ENCODE measurements at places on chromosomes 11 and 22.
A peak's percentile ranks its signal among the peaks of the same experiment; 100 is the strongest.

- no peak overlapping the region for H3K4me3 ChIP-seq
- no peak overlapping the region for H3K27ac ChIP-seq
- peak; percentile 64 for DNase-seq
- H3K27me3 ChIP-seq, result no peaks in the 10 kb centered on the region
These were observed 26.2 kb upstream of the TPBGL start for GRCh38 chr11:75214411-75214821.

- no peaks in the 10 kb centered on the region for H3K27me3 ChIP-seq
- H3K36me3 ChIP-seq, result no peaks in the 10 kb centered on the region
- no peak overlapping the region for H3K4me3 ChIP-seq
- H3K4me1 ChIP-seq, result no peaks in the 10 kb centered on the region
These were observed 24.2 kb downstream of the EIF4G2 start for GRCh38 chr11:10784232-10785145.

GRCh38 chr11:11345099-11345498 is 8.0 kb downstream of the CSNK2A3 start:
- no peaks in the 10 kb centered on the region for H3K27me3 ChIP-seq
- DNase-seq, result no peak
- no peak overlapping the region for H3K4me3 ChIP-seq
- no peak overlapping the region for H3K27ac ChIP-seq
- H3K4me1 ChIP-seq, result no peaks in the 10 kb centered on the region

DNA sequence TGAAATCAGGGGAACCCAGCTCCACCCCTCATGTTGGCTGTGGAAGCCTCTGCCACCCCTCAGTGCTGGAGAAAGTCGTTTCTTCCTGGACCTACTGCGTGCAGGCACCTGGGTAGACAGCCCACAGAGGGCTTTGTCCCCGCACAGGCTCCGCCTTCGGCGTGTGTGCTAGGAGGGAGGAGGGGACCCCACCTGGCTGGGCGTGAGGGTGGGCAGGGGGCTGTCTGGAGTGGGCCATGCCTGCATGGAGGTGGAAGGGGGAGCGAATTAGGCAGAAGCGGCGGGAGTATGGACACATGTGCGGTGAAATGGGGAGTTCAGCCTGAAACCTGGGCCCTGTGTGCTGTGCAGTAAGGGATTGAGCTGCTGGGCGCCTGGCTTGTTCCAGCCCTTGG is 49.3 kb downstream of the FBLN1 start:
- no peaks in the 10 kb centered on the region for H3K4me1 ChIP-seq
- H3K27ac ChIP-seq, result no peak overlapping the region
- DNase-seq, result no peak
- no peak overlapping the region for H3K4me3 ChIP-seq
- H3K27me3 ChIP-seq, result peaks cover 2% of the 10 kb centered on the region
- H3K36me3 ChIP-seq, result no peaks in the 10 kb centered on the region

GRCh38 chr22:31973739-31974138 is 29.4 kb downstream of the YWHAH start:
- no peak overlapping the region for H3K4me3 ChIP-seq
- no peak for DNase-seq
- no peak overlapping the region for H3K27ac ChIP-seq
- peaks cover 34% of the 10 kb centered on the region for H3K4me1 ChIP-seq

- no peak within 1 kb of the TSS for H3K27ac ChIP-seq
- no peak within 1 kb of the TSS for H3K4me3 ChIP-seq
- no peaks in the 10 kb centered on the region for H3K36me3 ChIP-seq
- H3K27me3 ChIP-seq, result no peaks in the 10 kb centered on the region
These were observed at the start of gene SYT9 for GRCh38 chr11:7251836-7252682. Gene SYT9, plus strand, starts transcription at chr11:7251904. Its CDS starts 283 bp downstream, at chr11:7252187.

DNA sequence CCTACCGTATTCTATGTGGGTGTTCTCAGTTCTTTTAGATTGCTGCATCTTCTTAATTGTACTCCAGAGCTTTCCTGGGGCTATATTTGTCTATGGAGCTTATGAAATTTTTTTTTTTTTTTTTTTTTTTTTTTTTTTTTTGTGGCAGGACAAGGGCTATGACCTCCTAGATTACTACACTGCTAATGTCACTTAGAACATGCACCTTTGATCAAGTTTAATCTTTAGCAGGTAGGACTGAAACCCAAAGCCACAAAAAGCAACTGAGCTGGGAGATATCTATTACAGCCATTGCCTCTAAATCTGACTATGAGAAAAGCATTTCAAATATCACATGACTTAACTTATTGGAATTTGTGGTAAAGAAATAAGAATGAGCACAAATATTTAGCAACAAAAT is 21.7 kb upstream of the ABTB2 start:
- H3K4me3 ChIP-seq, result no peak overlapping the region
- DNase-seq, result no peak
- no peaks in the 10 kb centered on the region for H3K36me3 ChIP-seq
- H3K27ac ChIP-seq, result no peak overlapping the region
- H3K4me1 ChIP-seq, result no peaks in the 10 kb centered on the region

- H3K4me3 ChIP-seq, result no peak overlapping the region
- DNase-seq, result peak; percentile 31
- H3K27me3 ChIP-seq, result peaks cover 50% of the 10 kb centered on the region
- peaks cover 41% of the 10 kb centered on the region for H3K4me1 ChIP-seq
These were observed 1.7 kb upstream of the CHRM1 start for GRCh38 chr11:62922653-62923431.

- peak; percentile 45 for DNase-seq
- no peak overlapping the region for H3K27ac ChIP-seq
- no peak overlapping the region for H3K4me3 ChIP-seq
- peaks cover 15% of the 10 kb centered on the region for H3K4me1 ChIP-seq
- H3K36me3 ChIP-seq, result no peaks in the 10 kb centered on the region
These were observed 38.5 kb upstream of the GLYATL1 start for GRCh38 chr11:58900479-58901420.

- no peak overlapping the region for H3K4me3 ChIP-seq
- H3K27me3 ChIP-seq, result no peaks in the 10 kb centered on the region
- no peak for DNase-seq
- H3K27ac ChIP-seq, result no peak overlapping the region
These were observed 23.5 kb downstream of the NFRKB start for GRCh38 chr11:129871914-129872313.

GRCh38 chr11:64676261-64676615 is 46.8 kb downstream of the NRXN2 start:
- H3K4me1 ChIP-seq, result peaks cover 15% of the 10 kb centered on the region
- no peaks in the 10 kb centered on the region for H3K36me3 ChIP-seq
- no peak for DNase-seq
- H3K4me3 ChIP-seq, result no peak overlapping the region

DNA sequence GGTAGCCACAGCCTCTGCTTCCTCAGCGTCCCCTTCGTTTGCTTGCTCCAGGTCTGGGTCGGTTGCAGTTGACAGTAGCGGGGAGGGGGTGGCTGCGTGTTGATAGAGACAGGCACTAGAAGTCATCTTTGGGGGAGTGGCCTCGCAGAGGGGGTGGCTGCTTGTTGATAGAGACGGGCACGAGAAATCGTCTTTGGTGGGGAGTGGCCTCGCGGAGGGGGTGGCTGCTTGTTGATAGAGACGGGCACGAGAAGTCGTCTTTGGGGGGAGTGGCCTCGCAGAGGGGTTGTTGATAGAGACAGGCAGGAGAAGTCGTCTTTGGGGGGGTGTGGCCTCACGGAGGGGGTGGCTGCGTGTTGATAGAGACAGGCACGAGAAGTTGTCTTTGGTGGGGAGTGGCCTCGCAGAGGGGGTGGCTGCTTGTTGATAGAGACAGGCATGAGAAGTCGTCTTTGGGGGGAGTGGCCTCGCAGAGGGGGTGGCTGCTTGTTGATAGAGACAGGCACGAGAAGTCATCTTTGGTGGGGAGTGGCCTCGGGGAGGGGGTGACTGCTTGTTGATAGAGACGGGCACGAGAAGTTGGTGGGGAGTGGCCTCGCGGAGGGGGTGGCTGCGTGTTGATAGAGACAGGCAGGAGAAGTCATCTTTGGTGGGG is 328.3 kb downstream of the TBC1D22A start:
- H3K4me3 ChIP-seq, result no peak overlapping the region
- H3K4me1 ChIP-seq, result peaks cover 6% of the 10 kb centered on the region
- no peak overlapping the region for H3K27ac ChIP-seq
- no peaks in the 10 kb centered on the region for H3K36me3 ChIP-seq

GRCh38 chr11:128310676-128311445 is 276.5 kb downstream of the ETS1 start:
- H3K4me3 ChIP-seq, result no peak overlapping the region
- H3K27ac ChIP-seq, result no peak overlapping the region
- DNase-seq, result no peak
- H3K4me1 ChIP-seq, result peaks cover 15% of the 10 kb centered on the region

DNA sequence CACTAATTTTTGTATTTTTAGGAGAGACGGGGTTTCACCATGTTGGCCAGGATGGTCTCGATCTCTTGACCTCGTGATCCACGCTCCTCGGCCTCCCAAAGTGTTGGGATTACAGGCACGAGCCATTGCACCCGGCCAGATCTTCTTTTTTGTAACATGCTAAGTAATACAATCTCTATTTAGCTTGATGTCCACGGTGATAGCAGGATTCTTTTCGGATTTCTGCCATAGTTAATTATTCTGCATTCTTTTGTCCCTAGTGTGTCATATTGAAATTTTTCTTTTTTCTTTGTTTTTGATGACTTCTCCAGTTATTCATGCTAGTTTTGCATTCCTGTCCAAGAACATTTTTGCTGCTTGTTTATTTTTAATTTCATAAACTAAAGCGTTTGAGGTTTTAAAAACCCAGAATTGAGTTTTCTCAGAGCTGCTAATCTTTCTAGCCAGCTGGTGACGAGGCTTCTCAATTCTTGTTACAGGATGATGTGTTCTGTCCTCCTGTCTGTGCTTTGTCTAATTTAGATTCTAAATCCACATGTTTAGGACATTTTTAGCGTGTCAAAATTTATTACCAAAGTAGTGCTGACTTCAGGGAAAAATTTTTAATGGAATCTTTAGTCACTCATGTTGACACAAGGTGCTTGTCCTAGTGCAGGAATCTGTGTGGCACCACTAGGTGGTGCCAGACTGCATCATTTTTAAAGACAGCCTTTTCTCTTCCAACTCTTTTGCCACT is 21.8 kb downstream of the NF2 start:
- H3K27ac ChIP-seq, result no peak overlapping the region
- H3K36me3 ChIP-seq, result no peaks in the 10 kb centered on the region
- H3K4me3 ChIP-seq, result no peak overlapping the region
- H3K27me3 ChIP-seq, result no peaks in the 10 kb centered on the region

- DNase-seq, result peak; percentile 55
- H3K4me3 ChIP-seq, result no peak overlapping the region
- H3K4me1 ChIP-seq, result peaks cover 45% of the 10 kb centered on the region
- H3K27ac ChIP-seq, result peak overlapping the region; percentile 37
These were observed 7.4 kb upstream of the PELI3 start for GRCh38 chr11:66459138-66459778.

- H3K36me3 ChIP-seq, result peaks cover 28% of the 10 kb centered on the region
- peaks cover 24% of the 10 kb centered on the region for H3K4me1 ChIP-seq
- H3K4me3 ChIP-seq, result no peak overlapping the region
These were observed 42.6 kb downstream of the ST14 start for GRCh38 chr11:130202009-130202817.

DNA sequence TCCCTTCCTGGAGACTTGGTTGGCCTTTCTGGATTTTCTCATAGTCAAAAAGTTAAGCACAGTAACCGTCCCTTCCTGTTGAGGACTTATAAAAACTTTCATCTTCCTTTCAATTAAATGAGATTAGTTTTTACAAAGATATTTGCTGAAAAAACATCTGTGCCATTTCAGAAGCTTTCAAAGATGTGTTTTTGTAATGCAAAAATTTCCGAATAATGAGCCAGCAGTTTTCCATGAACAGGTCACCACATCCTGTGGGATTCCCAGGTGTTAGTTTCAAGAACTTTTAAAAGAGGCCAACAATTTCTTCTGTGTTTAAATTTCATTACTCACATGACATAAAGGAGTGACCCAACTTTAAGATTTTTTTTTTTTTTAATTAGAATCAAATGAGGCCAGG is 18.0 kb downstream of the NUP50 start:
- no peak overlapping the region for H3K4me3 ChIP-seq
- no peak overlapping the region for H3K27ac ChIP-seq
- no peaks in the 10 kb centered on the region for H3K4me1 ChIP-seq

- no peak for DNase-seq
- H3K4me3 ChIP-seq, result no peak overlapping the region
- H3K4me1 ChIP-seq, result no peaks in the 10 kb centered on the region
- no peaks in the 10 kb centered on the region for H3K36me3 ChIP-seq
- H3K27ac ChIP-seq, result no peak overlapping the region
These were observed 1002.3 kb upstream of the TENM4 start for GRCh38 chr11:80443177-80443576.

GRCh38 chr11:46348566-46349401 is 1.5 kb downstream of the DGKZ start:
- peaks cover 38% of the 10 kb centered on the region for H3K4me1 ChIP-seq
- H3K27ac ChIP-seq, result no peak overlapping the region
- peaks cover 5% of the 10 kb centered on the region for H3K27me3 ChIP-seq
- H3K36me3 ChIP-seq, result no peaks in the 10 kb centered on the region
- no peak for DNase-seq

DNA sequence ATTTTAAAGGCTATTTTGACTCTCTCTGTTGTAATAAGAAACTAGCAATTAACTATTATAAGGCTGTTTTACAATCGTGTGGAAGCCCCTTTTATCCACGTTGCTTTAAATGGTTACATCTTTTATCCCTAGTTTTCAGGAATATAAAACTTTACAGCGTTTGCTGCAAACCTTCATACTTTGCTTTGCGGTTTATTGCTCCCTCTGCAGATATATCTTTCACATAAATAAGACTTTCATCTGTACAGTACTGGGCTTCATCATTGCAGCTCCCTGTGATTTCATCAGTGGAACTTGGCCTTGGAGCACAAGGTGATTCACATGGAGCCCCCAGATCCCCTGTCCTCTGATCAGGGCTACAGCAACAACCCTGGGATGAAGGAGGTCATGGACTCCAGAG is 25.6 kb downstream of the HTR3A start:
- no peaks in the 10 kb centered on the region for H3K4me1 ChIP-seq
- DNase-seq, result no peak
- H3K27ac ChIP-seq, result no peak overlapping the region
- H3K36me3 ChIP-seq, result no peaks in the 10 kb centered on the region
- H3K4me3 ChIP-seq, result no peak overlapping the region

GRCh38 chr11:110301032-110301431 is 4.6 kb upstream of the RDX start:
- no peaks in the 10 kb centered on the region for H3K36me3 ChIP-seq
- H3K4me1 ChIP-seq, result peaks cover 8% of the 10 kb centered on the region
- H3K27me3 ChIP-seq, result no peaks in the 10 kb centered on the region
- no peak overlapping the region for H3K27ac ChIP-seq
- DNase-seq, result no peak

DNA sequence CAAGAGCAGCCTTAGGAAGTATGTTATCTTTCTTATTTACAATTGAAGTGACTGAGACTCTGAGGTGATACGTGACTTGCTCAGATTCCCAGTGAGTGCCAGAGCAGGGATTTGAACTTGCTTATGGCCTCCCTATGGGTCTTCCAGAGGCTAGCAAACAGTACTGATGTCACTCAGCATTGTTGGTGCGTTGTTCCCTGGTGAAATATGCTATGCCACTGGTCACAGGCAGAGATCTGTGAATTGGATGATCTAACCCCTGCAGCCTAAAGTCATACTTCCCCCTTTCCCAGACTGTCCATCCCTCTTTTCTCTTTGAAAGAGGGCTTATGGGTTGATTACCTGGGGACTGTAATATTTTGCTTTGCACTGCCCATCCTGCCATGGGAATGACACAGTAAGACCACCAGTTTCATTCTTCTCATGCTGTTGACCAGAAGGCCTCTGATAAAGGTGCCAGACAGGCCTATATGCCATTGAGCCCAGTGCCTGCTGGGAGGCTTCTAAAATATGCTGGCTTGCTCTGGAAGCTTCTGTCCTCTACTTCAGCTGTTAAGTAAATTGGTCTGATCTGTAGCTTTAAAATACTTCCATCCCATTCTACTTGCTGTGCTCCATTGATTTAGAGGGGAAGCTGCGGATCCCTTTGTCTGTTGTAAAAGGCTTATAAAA is 152.2 kb upstream of the E2F8 start:
- peaks cover 3% of the 10 kb centered on the region for H3K27me3 ChIP-seq
- no peaks in the 10 kb centered on the region for H3K4me1 ChIP-seq
- H3K4me3 ChIP-seq, result no peak overlapping the region
- no peak overlapping the region for H3K27ac ChIP-seq

Measured in B cell (primary cell).